RWPE1 (cell line): ENCODE measurements at places on chromosomes 6 and 20.

GRCh38 chr20:19737025-19737424 lies 21.0 kb upstream of the RIN2 start:
- peak; percentile 81 for DNase-seq

GRCh38 chr20:4036351-4036750 lies 21.0 kb upstream of the RNF24 start:
- no peak for DNase-seq

- DNase-seq, result peak; percentile 49
These were observed 84.5 kb downstream of the DNAH8 start for GRCh38 chr6:38799529-38800184.

GRCh38 chr20:43191946-43192863 lies 2.5 kb upstream of the PTPRT start:
- DNase-seq, result peak; percentile 55

- no peak for DNase-seq
These were observed 17.5 kb downstream of the MMP24 start for GRCh38 chr20:35243986-35244385.

DNA sequence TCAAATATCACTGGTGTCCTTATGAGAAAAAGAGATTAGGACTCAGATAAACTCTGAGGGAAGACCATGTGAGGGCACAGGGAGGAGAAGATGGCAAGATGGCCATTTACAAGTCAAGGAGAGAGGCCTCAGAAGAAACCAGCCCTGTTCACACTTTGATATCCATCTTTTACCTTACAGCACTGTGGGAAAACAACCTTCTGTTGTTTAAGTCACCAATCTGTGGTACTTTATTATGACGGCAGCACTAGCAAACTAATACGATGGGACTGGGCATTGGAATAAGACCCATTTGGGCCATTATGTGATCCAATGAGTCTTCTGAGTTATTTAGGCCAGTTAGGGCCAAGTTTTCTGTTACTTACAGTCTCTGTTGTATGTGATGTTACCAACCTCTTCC lies 26.4 kb upstream of the CD2AP start:
- no peak for DNase-seq

- DNase-seq, result no peak
These were observed 490.8 kb downstream of the EPM2A start for GRCh38 chr6:145244349-145245100.

DNA sequence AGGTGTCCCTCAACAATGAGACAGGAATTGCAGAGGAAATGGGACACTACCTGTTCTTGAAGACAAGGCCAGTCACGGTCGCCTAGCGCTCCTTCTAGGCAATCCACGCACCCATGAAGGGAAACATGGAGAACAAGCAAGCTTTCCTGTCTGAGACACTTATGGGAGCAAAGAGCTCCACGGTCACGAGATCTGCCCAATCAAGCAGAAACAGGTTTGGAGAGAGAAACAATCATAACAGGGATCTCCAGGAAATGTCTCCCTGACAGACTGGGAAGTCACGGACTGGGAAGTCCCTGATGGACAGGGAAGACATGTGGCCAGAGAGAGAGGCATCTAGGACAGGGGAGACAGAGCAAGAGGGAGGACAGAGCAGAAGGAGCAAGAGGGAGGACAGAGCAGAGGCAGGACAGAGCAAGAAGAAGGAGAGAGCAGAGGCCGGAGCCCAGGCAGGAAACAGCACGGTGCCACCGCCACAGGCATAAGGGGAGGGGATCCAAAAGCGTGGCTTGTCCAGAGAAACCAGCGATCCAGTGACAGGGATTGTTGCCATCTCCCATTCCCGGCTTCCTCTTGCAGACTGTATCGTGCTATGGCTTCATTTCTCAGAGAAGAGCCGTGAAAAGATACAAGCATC lies 167.8 kb upstream of the ZNF337 start:
- DNase-seq, result no peak

DNA sequence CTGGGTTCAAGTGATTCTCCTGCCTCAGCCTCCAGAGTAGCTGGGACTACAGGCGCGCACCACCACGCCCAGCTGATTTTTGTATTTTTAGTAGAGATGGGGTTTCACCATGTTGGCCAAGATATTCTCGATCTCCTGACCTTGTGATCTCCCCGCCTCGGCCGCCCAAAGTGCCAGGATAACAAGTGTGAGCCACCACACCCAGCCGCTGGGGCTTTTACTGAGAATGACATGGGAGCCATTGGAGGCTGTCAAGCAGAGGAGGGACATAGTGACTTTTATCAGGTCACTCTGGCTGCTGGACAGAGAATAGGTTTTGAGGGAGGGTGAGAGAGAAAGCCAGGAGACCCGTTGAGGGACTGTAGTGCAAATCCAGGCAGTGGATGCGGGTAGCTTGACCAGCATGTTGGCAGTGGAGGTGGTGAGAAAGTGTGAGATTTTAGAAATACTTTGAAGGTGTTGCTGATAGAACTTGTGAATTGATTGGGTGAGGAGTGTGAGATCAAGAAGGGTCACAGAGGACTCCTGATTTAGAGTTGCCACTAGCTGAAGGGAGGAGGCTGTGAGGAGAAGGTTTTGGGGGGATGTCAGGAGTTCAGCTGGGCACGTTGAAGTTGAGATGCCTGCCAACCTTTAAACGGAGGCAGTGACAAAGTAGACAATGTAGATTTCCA lies 14.7 kb downstream of the ZNF341 start:
- DNase-seq, result no peak

DNA sequence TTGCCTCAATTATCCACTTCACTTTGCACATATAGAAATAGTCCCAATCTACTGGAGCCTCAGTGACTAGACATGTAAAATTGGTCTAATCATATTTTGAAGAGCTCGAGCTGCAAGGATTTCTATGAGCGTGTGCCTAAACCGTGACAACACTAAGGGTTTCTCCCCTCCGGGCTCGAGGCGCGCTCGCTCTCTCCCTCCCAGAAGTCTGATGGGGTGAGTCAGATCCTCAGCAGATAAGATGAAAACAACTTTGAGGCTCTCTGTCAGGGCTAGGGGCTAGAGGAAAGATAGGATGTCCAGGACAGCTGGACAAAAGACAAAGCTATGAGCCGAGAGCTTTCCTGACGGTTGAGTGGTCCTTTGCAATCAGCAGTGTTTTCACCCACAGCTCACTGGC lies 16.8 kb downstream of the GNAS-AS1 start:
- DNase-seq, result no peak
